ENCODE measurements at places on chromosomes 3 and 15.

GRCh38 chr3:118863731-118864322 lies 170.8 kb downstream of the IGSF11 start:
- no peak for DNase-seq

DNA sequence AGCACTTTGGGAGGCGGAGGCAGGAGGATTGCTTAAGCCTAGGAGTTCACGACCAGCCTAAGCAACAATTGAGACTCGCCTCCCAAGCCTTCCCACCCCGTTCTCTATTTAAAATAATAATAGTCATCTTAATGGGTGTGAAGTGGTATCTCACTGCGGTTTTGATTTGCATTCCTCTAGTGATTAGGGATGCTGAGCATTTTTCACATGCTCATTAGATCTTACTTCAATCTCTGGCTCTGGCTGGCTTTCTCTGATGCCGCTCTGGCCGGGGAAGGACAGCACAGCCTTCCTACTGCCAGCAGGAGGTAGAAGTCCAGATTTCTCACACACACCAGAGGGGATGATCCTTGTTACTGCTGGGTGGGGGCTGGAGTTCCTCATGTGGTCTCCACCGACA lies 7.4 kb upstream of the EIF4A2 start:
- no peak for DNase-seq

DNA sequence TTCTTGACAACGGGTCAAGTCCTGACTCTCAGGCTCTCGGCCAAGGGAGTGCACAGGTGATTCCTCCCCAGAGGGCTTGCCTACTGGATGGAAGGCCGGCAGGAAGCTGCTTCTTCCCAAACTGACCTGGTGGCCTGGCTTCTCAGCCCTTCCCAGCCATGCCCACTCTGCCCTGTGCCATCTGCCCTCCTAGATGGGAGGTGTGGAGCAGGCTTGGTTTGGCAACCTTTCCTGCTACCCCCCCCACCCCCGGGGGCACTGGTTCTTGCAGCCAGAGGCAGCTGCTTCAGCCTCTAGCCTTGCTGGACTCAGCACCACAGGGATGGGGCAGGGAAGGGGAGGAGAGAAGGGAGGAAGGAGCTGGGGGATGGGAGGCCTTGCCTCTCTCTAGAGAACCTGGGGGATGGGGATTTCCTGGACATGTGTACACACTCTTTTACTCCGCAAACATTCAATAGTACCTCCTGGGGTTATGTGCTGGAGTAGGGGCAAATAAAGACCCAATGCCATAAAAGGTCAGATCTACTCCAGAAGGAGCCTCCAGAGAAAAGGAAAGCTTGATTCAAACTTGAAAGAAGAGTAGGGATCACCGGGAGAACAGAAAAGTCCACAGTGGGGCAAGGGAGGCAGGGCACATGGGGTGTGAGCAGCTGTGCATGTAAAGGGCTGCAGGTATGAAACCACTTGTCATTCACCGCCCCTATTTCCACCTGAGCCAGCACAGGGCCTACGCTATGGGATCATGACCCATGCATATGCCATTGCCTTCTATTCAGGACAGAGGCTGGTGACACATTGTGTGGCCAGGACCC lies 4.2 kb upstream of the DAPK2 start:
- no peak for DNase-seq

DNA sequence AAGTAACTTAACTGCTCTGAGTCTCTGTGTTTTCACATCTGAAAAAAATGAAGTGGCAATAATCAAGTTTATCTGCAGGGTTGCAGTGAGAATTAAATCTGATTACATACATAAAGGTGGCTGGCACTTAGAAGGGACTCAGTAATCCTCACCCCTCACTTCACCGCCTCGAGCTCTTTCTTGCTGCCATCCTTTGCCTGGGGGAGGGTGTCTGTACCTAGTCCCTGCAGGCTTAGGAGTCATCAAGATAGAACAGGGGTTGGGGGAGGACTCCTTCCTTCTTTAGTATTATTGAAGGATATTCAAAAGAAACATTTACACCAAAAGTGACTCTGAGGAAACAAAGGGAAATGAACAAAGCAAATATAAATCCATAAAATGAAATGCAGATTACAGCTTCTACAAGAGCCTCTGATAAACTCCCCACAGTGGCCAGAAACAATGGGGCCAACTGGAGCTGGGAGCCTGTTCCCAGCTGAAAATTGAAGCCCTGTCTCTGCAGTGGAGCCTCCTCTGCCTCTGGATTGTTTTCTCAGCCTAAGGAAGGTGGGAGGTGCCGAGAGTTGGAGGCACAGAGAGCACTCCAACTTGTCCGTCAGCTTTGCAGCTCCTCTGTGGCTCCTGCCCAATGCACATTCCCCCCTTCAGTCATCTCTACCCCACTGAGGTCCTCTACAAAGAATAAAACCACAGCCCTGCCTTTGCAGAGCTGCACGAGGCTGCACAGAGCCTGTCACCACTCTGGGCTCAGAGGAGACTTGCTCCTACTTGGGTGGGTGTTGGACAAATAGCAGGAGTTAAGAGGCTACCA lies 41.8 kb downstream of the CRYGS start:
- DNase-seq = no peak

DNA sequence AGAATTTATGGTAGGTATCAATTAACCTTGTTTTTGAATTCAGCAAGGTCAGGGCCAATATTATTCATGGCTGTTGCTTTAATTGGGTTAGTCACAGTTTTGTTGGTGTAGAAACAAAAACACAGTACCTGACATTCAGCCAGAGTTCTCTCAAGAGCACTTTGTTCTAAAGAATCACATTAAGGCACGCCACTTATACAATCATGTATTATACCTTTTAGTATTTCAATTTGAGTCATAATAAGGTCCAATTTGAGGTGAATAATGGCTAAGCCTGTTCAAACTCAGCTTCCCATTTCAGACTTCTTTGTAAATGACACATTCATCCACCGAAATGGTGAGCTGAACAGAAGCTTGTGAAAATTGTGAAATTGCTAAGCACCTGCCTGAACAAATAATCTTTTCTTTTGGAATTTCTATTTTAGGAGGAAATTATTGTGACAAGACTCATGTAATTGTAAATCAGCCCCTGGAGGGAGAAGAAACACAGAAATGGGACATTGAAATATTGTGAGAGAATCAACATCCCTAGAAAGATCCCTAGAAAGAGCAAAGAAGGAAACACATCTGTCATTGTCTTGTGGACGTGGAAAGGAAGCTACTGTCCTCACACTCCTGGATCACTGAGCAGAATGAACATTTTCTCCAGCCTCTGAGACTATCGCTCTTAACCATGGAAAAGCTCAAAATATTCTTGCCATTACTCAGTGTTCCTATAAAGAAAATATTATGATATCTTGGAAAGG lies 29.3 kb downstream of the RIOX2 start:
- no peak for DNase-seq

DNA sequence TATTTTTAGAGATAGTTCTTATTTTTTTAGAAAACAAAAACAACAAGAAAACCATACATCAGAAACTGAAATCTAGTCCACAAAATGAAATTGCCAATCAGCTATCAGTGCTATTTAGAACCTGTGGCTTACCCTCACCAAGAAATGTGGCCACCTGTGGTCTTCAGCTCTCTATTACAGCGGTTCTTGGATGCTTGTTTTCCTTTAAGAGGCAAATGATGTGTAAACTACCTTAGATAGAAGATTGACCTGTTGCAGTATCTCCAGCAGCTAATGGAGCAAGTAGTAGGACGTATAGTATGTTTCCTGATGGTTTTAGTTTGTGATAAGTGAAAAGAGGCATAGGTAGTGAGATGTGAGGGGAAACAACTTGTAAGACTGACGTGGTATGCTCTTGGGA lies 21.2 kb downstream of the TFG start:
- no peak for DNase-seq

DNA sequence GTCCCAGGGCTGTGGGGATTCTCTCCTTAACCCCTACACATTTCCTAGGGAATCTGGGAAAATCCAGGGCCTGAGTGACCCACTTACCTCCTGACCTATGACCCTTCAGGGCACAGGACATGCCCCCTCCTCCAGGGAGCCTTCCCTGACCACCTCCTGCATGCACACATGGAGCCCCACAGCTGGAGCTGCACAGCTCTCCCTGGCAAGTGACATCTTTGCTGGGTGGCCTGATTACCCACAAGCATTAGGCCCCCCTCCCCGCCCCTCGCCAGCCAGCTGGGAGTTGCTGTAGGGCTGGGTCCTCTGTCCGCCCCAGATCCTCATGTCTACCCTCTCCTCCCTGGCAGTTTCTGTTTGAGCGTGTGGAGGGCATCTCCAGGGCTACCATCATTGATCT lies 21.4 kb downstream of the HDAC11 start:
- no peak for DNase-seq

GRCh38 chr3:188746291-188746783 lies 425.4 kb upstream of the TPRG1 start:
- no peak for DNase-seq

DNA sequence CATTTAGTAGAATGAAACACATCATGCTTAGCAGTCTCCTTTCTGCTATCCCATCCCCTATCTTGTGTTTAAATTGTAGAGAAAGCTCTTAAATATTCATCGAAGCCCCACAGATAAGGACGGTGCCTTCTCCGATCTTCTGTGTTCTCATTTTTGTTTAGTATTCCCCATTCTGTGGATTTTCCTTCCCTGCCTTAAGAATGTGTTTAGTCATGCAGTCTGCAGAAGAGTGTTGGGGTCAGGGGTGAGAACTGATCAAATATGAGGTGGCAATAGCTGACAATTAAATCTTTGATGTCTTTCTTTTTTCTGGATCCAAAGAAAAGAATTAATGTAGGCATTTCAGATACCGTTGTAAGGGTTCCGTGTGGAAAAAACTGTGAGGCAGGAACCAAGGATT lies 9.3 kb upstream of the ANKUB1 start:
- no peak for DNase-seq

GRCh38 chr3:127006781-127007436 lies 24.0 kb downstream of the PLXNA1 start:
- no peak for DNase-seq

- DNase-seq = no peak
Measured at GRCh38 chr3:37825744-37826400, 35.8 kb upstream of the CTDSPL start.

DNA sequence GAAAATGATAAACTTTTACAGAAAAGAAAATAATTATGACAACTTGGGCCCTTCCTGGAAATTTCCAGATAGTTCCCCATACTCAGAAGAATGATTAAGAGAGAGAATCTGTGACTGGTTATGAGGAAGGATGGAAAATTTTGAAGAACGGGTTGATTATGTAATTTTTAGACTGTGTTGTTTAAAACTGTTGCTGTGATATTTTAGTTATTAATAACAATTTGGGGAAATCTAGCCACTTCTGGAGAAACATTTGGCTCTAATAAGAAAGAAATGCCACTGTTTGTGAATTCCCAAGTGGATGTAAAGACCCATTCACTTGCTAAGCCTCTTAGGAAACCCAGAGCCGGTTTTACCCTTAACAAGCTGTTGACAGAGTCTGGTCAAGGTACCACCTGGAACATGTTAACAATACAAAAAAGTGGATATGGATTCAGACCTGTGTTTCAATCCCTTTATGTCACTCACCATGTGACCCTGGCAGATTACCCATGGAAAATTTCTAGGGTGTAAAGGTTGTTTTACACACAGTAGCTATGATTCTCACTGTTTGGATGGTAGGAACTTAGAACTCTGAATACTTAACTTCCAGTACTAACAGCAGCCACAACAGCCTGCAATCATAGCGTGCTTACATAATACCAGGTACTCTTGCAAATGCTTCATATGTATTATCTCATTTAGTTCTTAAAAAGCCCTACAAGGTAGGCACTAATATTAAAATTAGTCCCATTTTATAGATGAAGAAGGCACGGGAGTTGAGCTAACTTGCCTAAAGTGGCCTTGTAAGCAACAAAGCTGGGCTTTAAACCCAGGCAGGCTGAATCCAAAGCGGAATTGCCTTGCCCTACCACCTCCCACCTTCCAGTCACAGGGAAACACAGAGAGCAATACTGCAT lies 32.0 kb downstream of the ZBTB38 start:
- DNase-seq = no peak

GRCh38 chr3:148528024-148528423 lies 169.7 kb upstream of the AGTR1 start:
- DNase-seq = no peak

DNA sequence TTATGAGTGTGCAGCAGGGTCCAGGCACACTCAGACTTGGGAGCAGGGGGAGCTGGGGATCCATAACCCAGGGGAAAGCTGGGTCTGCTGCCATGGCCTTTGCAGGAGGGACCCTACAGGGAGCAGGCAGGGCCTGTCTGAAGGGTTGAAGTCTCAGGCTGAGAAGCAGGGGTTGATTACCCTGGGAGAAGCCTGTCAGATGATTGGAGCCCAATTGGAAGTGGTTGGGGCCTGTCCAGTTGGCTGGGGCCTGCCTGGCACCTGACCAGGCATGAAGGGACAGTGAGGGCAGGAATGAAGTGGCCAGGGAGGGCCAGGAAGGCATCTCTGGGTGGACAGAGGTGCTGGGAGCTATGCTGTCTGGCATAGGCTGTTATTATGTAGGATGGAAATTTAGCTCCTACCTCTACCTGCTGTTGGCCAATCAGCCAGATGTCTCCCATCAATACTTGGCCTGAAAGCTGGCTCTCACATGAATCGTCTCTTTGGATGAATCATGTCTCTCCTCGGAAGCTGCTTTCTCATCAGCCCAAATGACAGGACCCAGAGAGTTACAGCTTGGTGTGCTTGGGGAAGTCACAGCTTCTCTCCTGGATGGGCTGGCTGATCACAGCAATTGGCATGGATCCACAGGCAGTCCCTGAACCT lies 27.4 kb upstream of the SLCO2A1 start:
- DNase-seq = no peak

DNA sequence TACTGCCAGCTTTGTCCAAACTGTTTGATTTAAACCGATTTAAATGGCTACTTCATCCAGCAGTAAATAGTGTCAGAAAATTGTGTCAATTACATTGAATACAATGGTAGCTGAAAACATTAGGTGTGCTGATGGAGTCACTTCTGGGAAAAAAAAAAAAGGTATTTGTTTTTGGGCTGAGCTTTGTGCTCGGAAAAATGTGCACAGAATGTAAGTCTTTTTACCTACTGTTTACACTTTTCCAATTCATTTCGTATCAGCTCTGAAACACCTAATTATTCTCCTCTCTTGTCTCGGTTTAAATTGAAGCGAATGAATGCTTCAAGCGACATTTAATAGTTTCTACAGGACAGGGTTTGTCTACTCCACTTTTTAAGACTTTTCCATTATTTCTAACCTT lies 1078.4 kb downstream of the ROBO1 start:
- DNase-seq = no peak

GRCh38 chr3:54527953-54528352 lies 399.9 kb downstream of the LRTM1 start:
- no peak for DNase-seq

GRCh38 chr15:78263351-78263781 lies 996 bp upstream of the DNAJA4 start:
- no peak for DNase-seq

DNA sequence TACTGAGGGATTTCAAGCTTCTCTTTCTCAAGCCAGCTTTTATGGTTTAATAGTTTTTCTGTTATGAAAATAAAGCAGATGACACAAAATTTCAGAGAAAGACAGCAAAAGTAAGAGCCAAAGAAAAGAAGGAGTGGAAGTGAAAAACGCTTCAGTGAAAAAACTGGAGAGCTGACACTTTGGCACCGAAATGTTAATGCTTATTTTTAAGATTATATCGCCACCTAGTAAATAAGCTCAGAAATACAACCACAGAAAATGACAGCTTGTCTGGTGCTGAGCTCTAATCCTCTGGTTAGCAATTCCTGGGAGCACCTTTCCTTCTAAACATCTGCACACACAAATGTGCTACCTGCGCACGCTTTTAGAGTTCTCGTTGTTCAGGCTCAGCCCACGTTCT lies 101.6 kb downstream of the ZPLD1 start:
- no peak for DNase-seq

GRCh38 chr3:52322466-52322865 lies 6.3 kb downstream of the DNAH1 start:
- no peak for DNase-seq

GRCh38 chr15:100717596-100717995 lies 115.2 kb downstream of the ASB7 start:
- DNase-seq = no peak
